ENCODE measurements at places on chromosomes 12 and 14.

DNA sequence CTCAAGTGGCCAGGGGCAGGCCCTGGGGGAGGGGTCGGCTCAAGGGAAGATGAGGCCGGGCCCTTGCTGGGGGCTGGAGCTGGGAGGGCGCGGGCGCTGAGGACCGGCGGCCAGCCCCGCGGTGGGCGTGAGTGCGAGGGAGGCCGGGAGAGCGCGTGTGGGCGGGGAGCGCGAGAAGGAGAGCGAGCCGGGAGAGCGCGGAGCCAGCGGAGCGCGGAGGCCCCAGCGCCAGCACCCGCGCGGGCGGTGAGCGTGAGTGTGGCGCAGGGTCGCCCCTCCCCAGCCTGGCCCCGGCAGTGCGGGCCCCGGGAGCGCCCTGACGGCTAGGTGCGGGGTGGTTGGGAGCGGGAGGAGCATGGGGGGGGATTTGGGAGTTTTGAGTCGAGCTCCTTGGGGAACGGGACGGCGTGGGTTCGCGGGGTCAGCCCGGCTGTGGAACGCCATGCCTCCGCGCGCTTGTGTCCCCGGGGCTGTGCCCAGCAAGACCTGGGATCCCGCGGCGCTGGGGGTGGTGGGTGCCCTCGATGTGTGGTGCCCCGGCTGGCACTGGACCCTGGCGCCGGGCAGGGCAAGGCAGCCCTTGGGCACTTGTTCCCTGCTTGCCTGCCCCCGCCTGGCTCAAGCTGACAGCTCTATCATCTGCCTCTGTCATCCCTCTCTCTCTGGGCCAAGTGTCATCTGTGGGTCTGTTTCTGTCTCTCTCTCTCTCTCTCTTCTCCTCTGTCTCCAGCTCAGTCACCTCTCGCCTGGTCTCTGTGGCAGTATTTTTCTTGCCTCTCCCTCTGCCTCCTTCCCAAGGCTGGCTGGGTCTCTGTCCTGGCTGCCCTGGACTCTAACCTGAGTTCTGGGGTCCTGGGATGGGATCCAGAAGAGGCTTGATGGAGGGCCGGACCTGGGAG, at the start of gene LBHD2:
TSS of gene LBHD2 (plus strand) at position 190 of the 899 bp plus-strand sequence. CDS start 1,803 bp downstream, outside the sequence.
- DNase-seq, result peak; percentile 50

DNA sequence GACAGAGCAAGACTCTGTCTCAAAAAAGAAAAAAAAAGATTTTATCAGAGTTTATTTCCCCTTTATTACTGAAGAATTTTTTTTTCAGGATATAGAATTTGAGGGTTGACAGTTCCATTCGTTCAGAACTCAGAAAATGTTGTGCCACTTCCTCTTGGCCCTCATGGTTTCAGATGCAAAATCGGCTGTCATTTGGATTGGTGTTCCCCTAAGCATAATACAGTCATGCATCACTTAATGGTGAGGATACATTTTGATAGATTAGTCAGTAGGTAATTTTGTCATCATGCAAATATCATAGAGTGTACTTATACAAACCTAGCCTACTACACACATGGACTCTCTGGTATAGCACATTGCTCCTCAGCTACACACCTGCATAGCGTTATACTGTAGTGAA, 263.9 kb upstream of the RTL1 start:
- DNase-seq, result no peak

DNA sequence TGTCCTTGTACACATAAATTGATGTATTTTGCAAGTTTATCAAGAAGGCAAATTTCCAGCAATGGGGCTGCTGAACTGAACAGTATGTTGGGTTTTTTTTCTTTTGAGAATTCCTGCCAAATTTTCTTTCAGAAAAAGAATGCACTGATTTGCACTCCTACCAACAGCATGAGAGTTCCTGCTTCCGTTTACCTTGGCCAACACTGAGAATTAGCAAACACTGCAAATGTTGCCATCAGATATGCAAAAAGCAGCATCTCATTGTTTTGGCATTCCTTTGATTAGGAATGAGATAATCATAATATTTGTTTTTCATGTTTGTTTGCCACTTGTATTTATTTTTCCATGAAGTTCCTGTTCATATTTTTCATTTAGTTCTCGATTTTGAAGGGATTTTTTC, 82.4 kb downstream of the RTN1 start:
- DNase-seq, result no peak

DNA sequence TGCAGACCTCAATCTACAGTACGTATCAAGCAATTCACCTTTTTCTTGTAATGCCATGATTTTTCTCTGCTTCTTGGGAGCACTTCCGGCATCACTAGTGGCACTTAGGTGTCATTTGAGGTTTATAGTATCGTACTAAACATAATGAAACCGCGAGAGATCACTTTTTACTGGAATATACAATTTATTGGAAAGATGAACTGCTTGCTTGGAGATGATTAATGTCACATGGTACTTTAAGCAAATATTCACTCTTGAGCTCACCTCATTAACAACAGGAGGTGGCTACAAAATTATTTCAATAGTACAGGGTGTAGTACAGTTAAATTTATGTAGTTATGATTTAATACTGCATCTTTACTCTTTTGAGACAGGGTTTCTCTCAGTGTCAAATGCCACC, 11.5 kb downstream of the FUT8 start:
- no peak for DNase-seq

- no peak for DNase-seq
Observed at GRCh38 chr14:68554231-68554630, 238.6 kb downstream of the ZFP36L1 start.

- no peak for DNase-seq
Observed at GRCh38 chr12:15122344-15122743, 98.9 kb downstream of the RERG start.

- DNase-seq, result no peak
Observed at GRCh38 chr14:102799684-102800562, 22.7 kb downstream of the TRAF3 start.

Measured in suppressor macrophage (primary cell).